ENCODE measurements at places on chromosomes 2 and 18.

DNA sequence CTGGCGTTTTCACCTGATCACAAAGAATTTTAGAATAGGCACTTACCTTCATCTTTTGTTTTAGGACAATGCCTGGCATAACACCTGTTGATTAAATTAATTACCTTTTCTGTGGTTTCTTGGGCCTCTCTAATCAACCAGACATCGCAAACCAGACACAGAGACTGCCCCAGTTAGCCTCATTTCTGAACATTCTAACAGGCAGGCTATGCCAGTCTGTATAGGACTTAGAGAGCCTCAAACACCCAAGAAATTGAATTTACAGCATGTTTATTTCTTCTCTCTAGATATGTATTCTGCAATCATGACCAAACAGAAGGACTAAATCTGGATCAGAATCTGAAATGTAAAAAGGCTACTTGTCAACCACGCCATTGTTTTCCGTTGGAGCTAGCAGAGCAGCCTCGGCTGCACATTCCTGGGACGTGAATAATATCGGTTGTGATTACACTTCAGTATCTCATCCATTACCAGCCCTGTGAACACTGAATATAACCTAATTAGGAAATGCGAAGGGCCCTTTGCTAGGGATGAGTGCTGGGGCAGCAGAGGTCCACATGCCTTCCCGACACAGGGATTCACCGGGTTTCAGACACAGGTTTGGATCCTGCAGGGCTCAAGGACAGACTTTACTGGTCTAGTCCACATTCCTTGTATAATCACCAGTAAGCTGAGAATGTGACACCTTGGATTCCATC lies 17.5 kb upstream of the CDC42EP3 start:
- no peak for DNase-seq

DNA sequence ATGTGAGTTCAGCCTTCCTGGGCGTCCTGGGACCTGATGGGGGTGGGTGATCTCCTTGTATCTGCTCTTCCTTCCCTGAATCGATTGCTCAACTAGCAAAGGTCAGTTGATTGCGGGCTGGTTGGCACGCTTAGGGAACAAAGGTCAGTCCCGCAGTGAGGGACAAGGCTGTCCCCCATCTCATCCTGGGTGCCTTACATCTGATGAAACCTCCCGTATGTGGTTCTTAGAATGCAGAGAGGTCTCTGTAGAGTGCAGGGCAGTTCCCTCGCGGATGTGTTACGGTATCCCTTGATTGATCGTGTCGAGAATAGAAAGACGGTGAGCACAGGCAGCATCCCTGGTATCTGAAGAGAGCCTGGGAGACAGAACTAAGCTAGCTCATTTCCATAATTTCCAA lies 56.4 kb upstream of the RBM44 start:
- no peak for DNase-seq

GRCh38 chr2:119174216-119174992 lies 15.9 kb upstream of the C1QL2 start:
- DNase-seq, result no peak

DNA sequence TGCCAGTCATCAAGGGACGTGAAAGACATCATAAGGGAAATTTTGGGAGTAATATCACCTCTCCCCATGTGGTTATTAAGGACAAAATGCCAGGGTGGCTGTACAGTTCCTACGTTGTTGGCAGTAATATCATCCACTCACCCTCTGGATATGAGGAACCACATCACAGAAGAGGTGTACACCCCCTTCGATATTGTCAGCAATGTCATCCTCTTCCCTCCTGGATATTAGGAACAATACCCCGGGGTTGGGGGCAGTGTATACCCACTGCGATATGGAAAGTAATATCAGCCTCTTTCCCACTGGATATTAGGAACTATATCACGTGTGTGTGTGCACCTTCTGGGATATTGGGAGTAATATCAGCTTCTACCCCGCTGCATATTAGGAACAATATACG lies 1933.3 kb downstream of the SUCLG1 start:
- DNase-seq, result no peak

DNA sequence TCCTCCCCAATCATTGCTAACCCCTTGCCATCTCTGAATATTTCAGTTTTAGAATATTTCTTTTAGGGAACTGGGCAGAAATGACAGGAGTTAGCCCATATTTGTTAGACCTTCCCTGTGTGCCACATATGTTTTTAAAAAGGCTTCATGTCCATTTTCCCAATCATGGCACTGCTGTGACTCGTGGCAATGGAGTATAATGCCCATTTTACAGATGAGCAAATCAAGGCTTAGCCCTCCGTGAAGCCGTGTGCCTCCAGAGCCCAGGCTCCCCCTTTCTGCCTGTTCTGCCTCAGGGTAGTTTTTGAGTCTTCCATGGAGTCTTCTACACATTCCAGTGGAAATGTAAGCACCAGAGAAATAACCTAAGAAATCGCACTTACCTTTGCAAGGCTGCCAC lies 130.1 kb downstream of the KCTD1 start:
- no peak for DNase-seq

Data from DMS 273 treated with DMSO at 0.1 percent for 48 hours (cell line).